ENCODE measurements at places on chromosomes 5 and 9.

DNA sequence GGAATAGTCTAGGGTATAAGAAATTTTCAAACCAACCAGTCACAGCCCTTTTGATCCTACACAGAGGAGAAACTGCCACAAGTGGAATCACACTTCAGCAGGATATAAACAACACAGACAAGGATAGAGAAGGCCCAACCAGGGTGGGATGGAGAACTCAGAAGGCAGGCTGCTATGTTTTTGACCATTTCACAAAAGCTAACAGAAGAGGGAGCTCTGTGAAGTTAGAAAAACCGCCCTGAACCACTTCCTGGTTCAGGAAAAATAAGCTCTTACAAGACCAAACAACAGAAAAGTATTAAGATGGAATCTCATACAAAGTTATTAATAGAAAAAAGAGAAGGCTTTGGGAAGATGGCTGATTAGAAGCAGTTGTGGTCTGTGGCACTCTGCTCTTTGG, 960 bp upstream of the IFNB1 start:
- H3K4me1 ChIP-seq: no peaks in the 10 kb centered on the region
- H3K27ac ChIP-seq: no peak overlapping the region
- H3K4me3 ChIP-seq: no peak overlapping the region
- H3K36me3 ChIP-seq: no peaks in the 10 kb centered on the region
- no peaks in the 10 kb centered on the region for H3K27me3 ChIP-seq

- no peak for DNase-seq
- no peaks in the 10 kb centered on the region for H3K36me3 ChIP-seq
These were observed 31.7 kb upstream of the PRXL2C start for GRCh38 chr9:96686638-96687335.

DNA sequence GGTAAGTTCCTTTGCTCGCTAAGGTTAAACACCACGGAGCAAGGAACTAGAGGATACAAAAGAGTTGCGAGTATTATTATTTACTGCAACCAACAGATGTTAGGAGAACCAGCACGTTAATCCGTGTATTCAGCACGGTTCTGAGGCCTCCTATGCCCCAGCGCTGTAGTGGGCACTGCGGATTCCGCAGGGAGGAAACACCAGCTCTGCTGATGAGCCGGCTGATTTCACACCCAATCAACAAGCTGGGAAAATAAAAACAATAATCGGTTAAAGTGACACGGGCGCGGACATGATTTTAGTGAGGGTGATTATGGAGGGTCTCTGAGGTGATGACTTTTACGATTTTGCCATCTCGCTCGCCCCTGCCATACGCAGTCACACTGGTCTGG, 702 bp upstream of the PRELID2 start:
- H3K36me3 ChIP-seq: no peaks in the 10 kb centered on the region
- no peaks in the 10 kb centered on the region for H3K27me3 ChIP-seq
- no peak for DNase-seq
- no peak overlapping the region for H3K4me3 ChIP-seq
- no peak overlapping the region for H3K27ac ChIP-seq
- H3K4me1 ChIP-seq: no peaks in the 10 kb centered on the region

GRCh38 chr9:5626727-5627634, 1.9 kb upstream of the RIC1 start:
- DNase-seq: no peak
- 0 out of 2 replicates have a peak, but pooled peaks cover 5% of the 10 kb centered on the region for H3K4me1 ChIP-seq
- H3K4me3 ChIP-seq: no peak overlapping the region
- peak overlapping the region; percentile 8 for H3K27ac ChIP-seq
- H3K36me3 ChIP-seq: no peaks in the 10 kb centered on the region

GRCh38 chr5:59798862-59799667, 94.5 kb downstream of the PDE4D start:
- H3K36me3 ChIP-seq: no peaks in the 10 kb centered on the region
- no peaks in the 10 kb centered on the region for H3K27me3 ChIP-seq
- peaks cover 11% of the 10 kb centered on the region for H3K4me1 ChIP-seq
- no peak overlapping the region for H3K4me3 ChIP-seq

DNA sequence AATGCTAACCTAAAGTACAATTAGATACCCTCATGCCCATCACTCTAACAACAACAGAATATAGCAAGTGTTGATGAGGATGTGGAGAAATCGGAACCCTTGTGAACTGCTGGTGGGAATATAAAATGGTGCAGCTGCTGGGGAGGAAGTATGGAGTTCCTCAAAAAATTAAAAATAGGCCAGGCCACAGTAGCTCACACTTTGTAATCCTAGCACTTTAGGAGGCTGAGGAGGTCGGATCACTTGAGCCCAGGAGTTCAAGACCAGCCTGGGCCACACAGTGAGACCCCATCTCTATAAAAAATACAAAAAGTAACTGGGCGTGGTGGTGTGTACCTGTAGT, 18.0 kb upstream of the MRNIP start:
- H3K27ac ChIP-seq: peak overlapping the region; percentile 17
- no peak for DNase-seq
- no peak overlapping the region for H3K4me3 ChIP-seq

DNA sequence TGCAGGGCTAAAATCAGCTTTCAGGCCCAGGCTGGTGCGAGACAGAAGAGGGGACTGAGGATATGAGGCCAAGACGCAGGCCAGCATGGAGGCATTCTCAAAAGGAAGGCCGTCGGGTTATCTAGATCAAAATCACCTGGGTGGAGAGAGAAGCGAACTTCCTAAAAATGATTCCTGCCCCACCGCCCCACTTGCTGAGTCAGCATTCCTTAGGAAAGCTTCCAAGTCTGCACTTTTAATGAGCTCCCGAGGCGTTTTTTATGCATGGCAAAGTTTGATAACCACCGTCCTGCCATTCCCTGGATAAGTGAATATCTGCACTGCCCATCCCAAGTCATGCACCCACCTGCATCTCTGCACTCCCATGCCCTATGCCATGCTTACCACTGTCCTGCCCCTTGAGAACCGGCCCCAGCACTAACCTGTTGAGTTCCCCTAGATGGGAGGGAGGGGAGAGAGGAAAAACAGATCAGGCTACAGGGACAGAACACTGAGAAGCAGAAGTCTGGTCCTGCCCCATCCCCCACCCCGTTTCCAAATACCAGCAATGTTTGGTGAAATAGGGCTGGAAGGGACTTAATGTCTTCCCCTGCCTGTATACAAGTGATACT, 1.6 kb upstream of the SPOCK1 start:
- H3K27me3 ChIP-seq: no peaks in the 10 kb centered on the region
- H3K4me1 ChIP-seq: no peaks in the 10 kb centered on the region
- no peak overlapping the region for H3K4me3 ChIP-seq
- H3K36me3 ChIP-seq: no peaks in the 10 kb centered on the region
- no peak overlapping the region for H3K27ac ChIP-seq
- no peak for DNase-seq

GRCh38 chr9:135797507-135798262, 95.7 kb downstream of the KCNT1 start:
- peak; percentile 89 for DNase-seq
- no peak overlapping the region for H3K4me3 ChIP-seq
- H3K4me1 ChIP-seq: peaks cover 8% of the 10 kb centered on the region

DNA sequence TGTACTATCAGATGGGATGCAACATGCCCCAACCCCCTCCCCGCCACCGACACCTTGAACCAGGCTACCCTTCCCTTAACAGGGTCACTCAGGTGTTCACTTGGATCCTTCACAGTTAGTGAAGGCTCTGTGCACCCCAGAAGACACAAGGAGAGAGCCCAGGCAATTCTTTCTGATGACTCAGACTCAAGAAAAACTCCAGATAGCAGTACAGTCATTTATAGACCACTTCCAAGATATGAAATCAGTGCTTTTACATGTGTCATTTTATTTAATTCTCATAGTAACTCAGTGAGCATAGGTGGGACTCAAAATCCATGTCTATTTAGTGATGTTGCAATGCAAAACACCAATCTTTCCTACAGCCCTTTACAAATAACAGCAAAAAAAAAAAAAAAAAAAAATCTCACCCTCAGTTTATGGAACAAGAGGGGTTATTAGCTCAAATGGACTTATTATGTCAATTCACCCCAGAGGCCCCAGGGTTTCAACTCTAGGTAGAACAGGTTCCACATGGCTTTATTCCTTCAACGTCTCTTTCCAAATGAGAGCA, 71.9 kb downstream of the FOXD1 start:
- no peaks in the 10 kb centered on the region for H3K36me3 ChIP-seq
- H3K27ac ChIP-seq: no peak overlapping the region
- DNase-seq: no peak
- no peak overlapping the region for H3K4me3 ChIP-seq
- peaks cover 4% of the 10 kb centered on the region for H3K4me1 ChIP-seq

DNA sequence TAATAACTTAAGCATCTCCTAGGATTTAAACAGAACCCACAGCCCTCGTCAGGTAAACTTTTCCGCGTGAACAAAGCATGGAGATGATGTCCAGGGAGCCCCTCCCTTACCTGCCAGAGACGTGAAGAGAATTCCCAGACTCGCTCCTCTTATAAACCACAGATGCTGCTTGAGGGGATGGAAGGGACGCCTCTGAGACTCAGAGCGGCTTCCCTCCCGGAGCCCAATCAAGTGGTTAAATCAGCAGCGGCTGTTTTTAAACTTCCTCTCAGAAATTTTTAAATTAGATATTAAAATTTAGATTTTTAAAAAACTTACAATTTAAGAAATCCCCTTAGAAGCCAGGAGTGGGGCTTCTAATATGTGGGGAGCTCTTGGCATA, 71.8 kb downstream of the RAPGEF1 start:
- no peak overlapping the region for H3K4me3 ChIP-seq
- no peak for DNase-seq
- peaks cover 8% of the 10 kb centered on the region for H3K36me3 ChIP-seq
- H3K27ac ChIP-seq: no peak overlapping the region
- peaks cover 31% of the 10 kb centered on the region for H3K4me1 ChIP-seq

GRCh38 chr5:16417398-16418074, 48.1 kb downstream of the ZNF622 start:
- DNase-seq: no peak
- H3K27me3 ChIP-seq: no peaks in the 10 kb centered on the region
- no peaks in the 10 kb centered on the region for H3K4me1 ChIP-seq
- H3K36me3 ChIP-seq: no peaks in the 10 kb centered on the region
- H3K4me3 ChIP-seq: no peak overlapping the region

DNA sequence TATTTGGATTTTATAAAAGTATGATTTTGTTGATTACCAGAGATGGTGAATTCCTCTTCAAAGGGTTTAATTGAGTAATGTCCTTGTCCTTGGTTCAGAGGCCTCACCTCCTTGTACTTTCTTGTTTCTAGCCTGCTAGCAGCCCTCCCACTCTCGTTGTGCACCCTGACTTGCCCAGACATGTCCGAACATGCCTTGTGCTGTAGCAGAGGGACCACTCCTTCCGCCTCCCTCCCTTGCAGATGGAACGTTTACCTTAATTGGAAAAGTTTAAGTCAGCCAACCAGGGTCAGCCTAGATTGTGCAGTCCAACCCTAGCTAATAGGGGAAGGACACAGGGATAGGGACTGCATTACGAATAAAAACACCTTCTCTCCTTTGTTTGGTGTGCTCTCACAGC, 406.9 kb upstream of the NMUR2 start:
- DNase-seq: peak; percentile 5
- H3K27me3 ChIP-seq: no peaks in the 10 kb centered on the region
- no peak overlapping the region for H3K27ac ChIP-seq
- H3K4me1 ChIP-seq: no peaks in the 10 kb centered on the region
- no peak overlapping the region for H3K4me3 ChIP-seq
- H3K36me3 ChIP-seq: no peaks in the 10 kb centered on the region

GRCh38 chr9:81759680-81760215, 70.4 kb upstream of the TLE1 start:
- H3K27ac ChIP-seq: no peak overlapping the region
- H3K4me1 ChIP-seq: no peaks in the 10 kb centered on the region
- no peak overlapping the region for H3K4me3 ChIP-seq
- peak; percentile 32 for DNase-seq
- no peaks in the 10 kb centered on the region for H3K27me3 ChIP-seq
- no peaks in the 10 kb centered on the region for H3K36me3 ChIP-seq

DNA sequence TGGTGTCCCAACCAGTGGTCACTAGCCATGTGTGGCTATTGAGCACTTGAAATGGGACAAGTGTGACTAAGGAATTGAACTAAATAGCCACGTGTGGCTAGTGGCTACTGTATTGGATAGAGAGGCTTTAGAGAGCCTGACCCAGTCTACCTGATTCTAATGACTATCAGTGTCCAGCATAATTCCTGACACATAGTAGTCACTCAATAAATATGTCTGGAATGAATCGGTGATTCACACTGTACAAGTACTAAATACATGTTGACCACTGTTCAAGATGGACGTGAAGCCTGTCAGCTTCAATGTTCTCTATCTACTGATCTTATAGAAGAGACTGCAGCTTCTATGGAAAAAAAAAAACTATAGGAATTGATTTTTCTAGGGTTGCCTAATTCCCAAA, 57.7 kb upstream of the MAST4 start:
- H3K27me3 ChIP-seq: no peaks in the 10 kb centered on the region
- no peak for DNase-seq
- H3K27ac ChIP-seq: no peak overlapping the region
- no peaks in the 10 kb centered on the region for H3K36me3 ChIP-seq
- no peak overlapping the region for H3K4me3 ChIP-seq

DNA sequence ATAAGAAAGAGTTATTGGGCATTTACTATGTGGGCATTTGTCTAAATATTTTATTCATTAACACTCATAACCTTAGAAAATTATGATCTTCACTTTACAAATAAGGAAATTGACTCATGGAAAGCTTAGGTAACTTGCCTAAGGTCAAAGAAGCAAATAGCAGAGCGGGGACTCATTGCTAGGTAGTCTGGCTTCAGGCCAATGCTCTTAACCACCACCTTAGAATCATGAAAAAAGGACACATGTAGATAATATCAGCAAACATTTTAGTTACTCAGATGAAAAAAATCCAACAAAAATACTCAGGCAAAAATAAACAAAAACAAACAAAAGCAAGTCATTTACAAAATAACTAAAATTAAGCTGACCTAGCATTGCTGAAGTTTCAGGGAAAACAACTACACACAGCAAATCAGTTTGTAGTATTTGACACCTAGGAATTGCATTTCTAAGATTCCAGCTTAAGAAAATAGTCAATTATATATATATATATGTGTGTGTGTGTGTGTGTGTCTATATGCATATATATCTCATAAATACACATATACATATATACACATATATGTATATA, 166.0 kb downstream of the HMHB1 start:
- H3K27me3 ChIP-seq: no peaks in the 10 kb centered on the region
- H3K27ac ChIP-seq: no peak overlapping the region
- no peaks in the 10 kb centered on the region for H3K36me3 ChIP-seq
- no peaks in the 10 kb centered on the region for H3K4me1 ChIP-seq

- peaks cover 40% of the 10 kb centered on the region for H3K4me1 ChIP-seq
- DNase-seq: no peak
- peak overlapping the region; percentile 19 for H3K27ac ChIP-seq
- H3K4me3 ChIP-seq: no peak overlapping the region
- H3K27me3 ChIP-seq: no peaks in the 10 kb centered on the region
- H3K36me3 ChIP-seq: no peaks in the 10 kb centered on the region
These were observed 94.2 kb upstream of the TNC start for GRCh38 chr9:115212125-115212605.

- H3K36me3 ChIP-seq: peaks cover 74% of the 10 kb centered on the region
- H3K4me3 ChIP-seq: no peak overlapping the region
- no peak overlapping the region for H3K27ac ChIP-seq
- no peak for DNase-seq
- H3K4me1 ChIP-seq: no peaks in the 10 kb centered on the region
These were observed 47.2 kb upstream of the FCHO2 start for GRCh38 chr5:72908664-72909063.

GRCh38 chr5:137309290-137309689, 189.8 kb downstream of the SPOCK1 start:
- H3K27me3 ChIP-seq: no peaks in the 10 kb centered on the region
- H3K4me3 ChIP-seq: no peak overlapping the region
- H3K4me1 ChIP-seq: peaks cover 4% of the 10 kb centered on the region
- no peak for DNase-seq
- no peak overlapping the region for H3K27ac ChIP-seq

GRCh38 chr9:19550009-19550408, 141.2 kb downstream of the ACER2 start:
- no peaks in the 10 kb centered on the region for H3K27me3 ChIP-seq
- DNase-seq: peak; percentile 6
- no peak overlapping the region for H3K4me3 ChIP-seq
